ENCODE measurements at places on chromosomes 3 and 15.

DNA sequence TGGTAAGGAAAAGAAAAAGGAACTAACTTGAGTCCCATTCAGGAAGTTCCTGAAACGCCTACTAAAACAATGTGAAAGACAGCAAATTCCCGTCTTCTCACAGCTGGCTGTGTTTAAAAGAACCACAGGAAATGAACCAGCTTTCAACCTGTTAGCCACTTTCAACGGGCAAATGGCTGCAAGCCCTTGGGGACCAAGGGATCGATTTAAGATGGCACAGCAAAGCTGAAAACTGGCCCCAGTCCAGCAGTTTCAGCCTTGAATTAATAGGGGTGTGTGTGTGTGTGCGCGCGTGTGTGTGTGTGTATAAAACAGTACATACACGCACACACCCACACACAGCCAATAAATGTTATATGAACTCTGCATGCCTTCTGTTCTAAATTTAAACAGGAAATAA, 168.7 kb upstream of the TMCO5A start:
- DNase-seq, result no peak

DNA sequence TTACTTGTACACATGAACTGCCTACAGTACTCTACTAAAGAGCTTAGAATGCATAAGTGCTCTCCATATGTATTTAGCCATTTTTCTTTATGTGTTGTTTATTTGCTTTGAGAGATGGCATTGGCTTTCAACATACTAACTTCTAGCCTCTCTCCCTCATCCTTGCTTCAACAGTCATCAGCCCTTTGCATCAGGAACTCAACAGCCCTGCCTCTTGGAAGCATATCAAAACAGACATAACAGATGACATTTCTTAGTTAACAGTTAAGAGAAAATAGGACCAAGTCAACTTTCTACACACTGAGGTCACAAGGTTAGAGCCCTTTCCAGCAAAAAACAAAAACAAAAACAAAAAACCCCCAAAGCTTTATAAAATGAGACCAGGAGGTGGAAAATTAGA, 145.6 kb downstream of the TCF12 start:
- DNase-seq, result no peak

GRCh38 chr3:128617557-128618397, 32.8 kb downstream of the RPN1 start:
- peak; percentile 95 for DNase-seq

DNA sequence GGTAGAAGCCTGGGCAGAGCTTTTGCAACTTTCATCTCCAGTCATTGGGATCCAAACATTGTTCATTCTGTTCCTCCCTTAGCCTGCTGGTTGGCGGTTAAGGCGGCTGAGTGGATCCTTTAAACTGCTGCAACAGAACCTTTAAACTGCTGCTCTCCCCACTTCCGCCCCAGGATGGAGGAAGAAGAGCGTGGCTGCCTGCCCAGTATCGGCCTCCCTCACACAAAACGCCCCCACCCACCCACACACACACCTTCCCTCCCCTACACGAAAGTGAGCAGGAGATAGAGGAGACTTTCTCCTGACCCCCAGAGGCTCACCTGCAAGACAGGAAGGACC, 460 bp upstream of the ZMAT3 start:
- no peak for DNase-seq

DNA sequence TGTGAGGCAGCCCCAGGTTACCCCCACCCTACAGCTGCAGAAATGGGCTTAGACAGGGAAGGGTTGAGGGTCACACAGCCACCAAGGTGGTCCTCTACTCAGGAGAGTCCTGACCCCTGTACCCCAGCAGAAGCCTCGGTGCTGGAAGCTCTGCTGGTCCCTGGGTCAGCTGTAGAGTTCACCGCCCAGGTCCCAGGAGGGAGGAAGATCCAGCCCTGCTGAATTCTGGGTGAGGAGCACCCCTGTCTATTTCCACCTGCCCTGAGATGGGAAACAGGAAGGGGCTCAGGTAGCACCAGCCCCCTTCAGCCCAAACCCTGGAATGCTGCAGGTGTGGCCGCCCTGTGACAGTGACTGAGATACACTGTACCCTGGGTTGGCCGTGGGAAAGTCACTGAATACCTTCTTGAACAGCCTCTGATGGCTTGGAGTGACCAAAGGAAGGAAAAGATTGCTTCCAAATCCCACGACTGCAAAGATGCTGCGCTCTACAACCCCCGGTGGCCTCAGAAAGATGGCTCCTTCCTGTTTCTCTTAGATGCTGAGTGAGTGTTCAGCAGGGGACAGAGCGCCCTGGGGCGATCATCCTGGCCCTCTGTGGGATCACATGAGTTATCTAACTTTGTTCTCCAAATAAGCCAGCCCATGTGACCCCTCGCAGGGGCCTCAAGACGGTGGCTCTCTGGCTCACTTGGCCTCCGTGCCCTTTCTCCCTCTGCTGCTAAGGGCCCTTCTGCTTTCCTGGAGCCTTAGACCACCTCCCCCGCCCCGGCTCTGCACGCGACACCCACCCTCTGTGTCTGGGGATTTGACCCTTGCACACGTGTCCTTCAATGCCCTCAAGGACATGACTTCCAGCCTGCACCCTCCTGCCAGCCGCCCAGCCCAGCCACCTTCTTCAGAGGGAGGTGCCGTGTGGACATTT, 141.9 kb downstream of the NSMCE3 start:
- no peak for DNase-seq

DNA sequence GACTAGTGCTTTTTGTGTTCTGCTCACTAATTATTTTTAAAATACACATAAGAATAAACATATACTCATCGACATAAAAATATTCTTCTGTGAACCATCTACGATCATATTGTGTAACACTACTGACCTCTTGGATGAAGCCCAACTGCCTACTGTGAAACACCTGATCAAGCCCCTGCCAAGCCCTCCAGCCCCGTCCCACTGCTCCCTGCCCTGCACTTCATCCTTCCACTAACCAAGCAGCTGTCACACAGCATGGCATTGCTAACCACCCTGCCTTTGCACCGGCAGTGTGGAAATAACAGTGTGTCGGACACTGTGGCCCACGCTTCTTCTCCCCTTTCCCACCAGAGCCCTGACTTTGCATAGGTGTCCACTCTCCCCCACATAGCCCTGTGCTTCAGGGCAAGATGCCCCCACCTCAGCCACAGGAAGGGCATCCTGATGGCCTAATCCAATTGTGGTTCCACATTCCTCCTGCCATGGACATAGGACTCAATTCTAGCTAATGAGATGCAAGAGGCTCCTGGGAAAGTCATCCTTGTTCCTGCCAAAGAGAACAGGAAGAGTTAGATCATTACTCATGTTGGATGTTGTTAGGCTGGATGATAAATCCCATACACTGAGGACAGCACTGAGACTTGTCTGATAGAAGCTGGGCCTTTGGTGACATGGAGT, 35.0 kb upstream of the ARID3B start:
- DNase-seq, result no peak

DNA sequence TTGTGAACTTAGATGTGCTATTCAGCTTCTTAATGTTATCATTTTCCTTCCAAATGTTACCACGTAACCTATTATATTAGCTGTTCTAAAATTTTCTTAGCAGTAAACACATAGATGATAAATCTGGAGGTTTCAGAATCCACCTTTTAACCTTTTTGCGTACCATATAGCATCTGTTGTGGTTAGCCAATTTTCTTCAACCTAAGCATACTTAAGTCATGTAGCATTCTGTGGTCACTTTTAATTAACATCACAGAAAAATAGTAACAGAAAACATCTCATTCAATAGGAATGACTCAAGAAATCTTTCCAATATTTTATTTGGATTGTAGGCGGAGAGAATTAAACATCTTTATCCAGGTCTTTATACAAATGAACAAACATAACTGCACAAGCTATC, 1465.3 kb upstream of the GBE1 start:
- no peak for DNase-seq

GRCh38 chr3:58403513-58404109, 30.0 kb downstream of the PDHB start:
- no peak for DNase-seq

DNA sequence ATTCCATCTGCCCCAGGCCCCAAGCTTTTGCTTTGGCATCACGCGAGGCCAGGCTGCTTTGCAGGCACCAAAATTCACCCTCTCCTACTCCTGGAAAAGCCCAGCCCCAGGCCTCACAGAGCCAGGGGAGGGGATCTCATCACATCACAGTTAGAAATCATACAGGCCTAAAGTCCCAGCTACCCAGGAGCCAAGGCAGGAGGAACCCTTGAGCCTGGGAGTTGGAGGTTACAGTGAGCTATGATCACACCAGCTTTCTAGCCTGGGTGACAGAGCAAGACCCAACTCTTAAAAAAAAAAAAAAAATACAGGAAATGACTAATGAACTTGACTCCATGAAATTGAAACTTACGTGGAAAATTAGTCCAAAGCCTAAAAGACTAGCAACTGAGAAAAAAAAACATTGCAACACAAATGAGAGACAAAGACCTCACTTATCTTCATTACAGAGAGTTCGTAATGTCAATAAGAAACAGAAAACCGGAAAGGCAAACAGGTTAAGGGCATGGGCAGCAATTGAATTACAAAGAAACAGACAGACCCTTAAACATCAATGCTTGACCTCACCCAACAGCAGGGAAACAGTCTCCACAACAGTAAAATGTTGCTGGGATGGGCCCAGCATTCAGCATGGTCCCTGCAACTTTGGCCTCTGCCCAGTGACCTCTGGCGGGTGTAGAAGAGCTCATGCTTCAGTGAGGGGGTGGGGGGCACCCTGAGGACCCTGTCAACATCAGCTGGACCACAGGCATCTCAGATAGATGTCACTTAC, 151.5 kb downstream of the LRRK1 start:
- no peak for DNase-seq

- DNase-seq, result no peak
Measured at GRCh38 chr15:57743424-57743823, 36.9 kb downstream of the POLR2M start.

- DNase-seq, result no peak
Measured at GRCh38 chr3:188126276-188126675, 27.7 kb upstream of the LPP start.

GRCh38 chr3:99753268-99753975, 64.2 kb upstream of the CMSS1 start:
- DNase-seq, result peak; percentile 41

DNA sequence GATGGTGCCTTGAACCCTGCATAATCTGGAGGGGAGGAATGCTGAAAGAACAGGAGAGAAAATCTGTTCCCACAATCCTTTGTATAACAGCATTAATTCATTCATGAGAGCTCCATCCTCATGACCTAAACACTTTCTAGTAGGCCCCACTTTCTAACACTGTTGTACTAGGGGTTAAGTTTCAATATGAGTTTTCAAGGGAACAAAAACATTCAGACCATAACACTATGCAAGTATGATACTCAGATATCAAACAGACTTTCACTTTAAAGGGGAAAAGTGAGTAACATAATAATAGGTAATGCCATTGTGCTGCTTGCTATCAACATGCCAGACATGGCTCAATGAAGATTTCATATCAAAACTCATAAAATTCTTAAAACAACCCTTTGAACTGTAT, 32.4 kb upstream of the PLSCR2 start:
- no peak for DNase-seq

DNA sequence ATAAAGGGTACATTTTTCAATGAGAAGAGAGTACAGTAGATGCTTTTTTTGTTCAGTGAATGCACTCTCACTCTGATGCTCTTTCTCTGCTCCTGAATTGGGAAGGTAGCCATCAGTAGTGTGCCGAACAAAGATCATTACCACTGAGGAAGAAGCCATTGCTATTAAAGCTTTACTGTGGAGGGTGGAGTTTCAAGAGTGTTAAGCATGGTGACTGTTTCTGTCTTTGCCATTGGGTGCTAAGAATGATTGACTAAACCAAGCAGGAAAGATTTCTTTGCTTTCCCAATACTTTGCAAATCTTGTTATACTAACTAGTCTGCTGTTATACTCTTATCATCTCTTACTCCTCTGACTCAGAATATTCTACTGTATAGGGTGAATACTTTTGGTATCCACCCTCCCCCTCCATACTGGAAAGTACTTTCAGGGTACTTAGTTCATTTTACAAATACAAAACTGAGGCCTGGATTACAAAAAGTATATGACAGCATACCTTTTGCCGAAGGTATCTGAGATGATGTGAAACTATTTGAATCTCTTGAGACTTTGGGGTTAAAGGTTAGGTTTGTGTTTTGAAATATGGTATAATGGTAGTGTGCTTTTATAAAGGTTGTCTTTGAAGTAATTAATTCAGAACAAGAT, 1.7 kb downstream of the RAB11A start:
- DNase-seq, result peak; percentile 42

DNA sequence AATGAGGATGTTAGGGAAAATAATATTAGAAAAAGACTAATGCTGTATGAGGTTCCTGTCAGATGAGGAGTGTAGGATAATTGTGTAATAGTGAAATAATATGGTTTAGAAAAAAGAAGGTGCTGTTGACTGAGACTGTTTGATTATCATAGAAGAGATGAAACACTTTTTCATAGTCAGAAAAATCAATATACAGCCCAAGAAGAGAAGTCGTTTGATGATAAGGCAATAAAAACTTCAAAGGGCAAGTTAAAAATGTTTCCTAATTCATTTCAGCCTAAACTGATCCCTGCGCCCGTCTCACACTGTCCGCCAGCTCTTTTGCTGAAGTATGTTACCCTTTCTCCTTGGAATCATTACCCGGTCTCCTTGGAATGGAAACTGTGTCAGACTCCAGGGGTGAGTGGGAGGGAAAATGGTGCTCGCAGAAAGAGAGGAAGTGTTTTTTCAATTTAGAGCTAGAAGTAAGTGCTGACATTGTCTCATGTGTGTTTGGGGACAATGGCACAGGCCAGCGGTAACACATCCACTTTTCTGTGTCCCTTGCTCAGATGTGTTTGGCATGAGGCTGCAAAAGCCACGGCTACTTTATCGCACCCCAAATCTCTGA, 23.6 kb downstream of the DUT start:
- DNase-seq, result no peak

GRCh38 chr15:56017920-56018319, 24.5 kb upstream of the NEDD4 start:
- no peak for DNase-seq

- no peak for DNase-seq
Measured at GRCh38 chr15:63072023-63072650, 29.6 kb downstream of the TPM1 start.

DNA sequence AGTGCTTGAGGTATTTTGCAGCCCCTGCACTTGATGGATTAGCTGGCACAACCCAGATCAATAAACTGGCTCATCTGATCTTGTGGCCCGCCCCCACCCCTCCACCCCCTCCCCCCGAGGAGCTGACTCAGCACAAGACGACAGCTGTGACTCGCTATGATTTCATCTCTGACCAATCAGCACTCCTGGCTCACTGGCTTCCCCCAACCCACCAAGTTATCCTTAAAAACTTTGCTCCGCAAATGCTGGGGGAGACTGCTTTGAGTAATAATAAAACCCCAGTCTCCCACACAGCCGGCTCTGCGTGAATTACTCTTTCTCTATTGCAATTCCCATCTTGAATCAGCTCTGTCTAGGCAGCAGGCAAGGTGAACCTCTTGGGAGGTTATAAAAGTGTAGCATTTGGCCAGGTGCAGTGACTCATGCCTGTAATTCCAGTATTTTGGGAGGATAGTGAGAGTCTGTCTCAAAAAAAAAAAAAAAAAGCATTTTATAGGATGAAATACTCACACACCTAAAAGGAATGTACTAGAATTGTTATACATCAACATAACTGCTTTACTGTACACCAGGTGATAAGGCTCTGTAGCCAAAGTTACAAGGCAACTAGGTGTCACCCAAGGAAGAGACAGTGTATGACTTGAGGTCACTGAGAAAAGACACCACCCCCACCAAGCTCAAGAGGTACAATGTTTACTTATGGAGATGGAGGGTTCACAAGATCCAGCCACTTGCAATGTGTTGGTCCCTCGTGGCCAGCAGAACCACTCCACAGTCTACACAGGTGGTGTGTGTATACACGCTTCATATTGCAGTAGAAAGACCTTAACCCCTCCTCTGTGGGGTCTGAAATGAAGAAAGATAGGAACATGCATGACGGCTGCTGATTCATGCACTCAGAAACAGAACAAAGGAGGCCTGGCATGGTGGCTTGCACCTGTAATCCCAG, 8.6 kb downstream of the ZNF445 start:
- no peak for DNase-seq
